ENCODE measurements at places on chromosomes 3 and 15.

GRCh38 chr3:119380697-119381096 is 82.7 kb downstream of the TMEM39A start:
- DNase-seq = no peak

- DNase-seq = no peak
These were observed 368.3 kb upstream of the DCBLD2 start for GRCh38 chr3:99269606-99270351.

GRCh38 chr3:133209871-133210550 is 171.8 kb downstream of the TMEM108 start:
- no peak for DNase-seq

GRCh38 chr3:143977341-143978262 is 6.0 kb downstream of the DIPK2A start:
- DNase-seq = no peak

- no peak for DNase-seq
These were observed 4.1 kb downstream of the ARID3B start for GRCh38 chr15:74545086-74545485.

DNA sequence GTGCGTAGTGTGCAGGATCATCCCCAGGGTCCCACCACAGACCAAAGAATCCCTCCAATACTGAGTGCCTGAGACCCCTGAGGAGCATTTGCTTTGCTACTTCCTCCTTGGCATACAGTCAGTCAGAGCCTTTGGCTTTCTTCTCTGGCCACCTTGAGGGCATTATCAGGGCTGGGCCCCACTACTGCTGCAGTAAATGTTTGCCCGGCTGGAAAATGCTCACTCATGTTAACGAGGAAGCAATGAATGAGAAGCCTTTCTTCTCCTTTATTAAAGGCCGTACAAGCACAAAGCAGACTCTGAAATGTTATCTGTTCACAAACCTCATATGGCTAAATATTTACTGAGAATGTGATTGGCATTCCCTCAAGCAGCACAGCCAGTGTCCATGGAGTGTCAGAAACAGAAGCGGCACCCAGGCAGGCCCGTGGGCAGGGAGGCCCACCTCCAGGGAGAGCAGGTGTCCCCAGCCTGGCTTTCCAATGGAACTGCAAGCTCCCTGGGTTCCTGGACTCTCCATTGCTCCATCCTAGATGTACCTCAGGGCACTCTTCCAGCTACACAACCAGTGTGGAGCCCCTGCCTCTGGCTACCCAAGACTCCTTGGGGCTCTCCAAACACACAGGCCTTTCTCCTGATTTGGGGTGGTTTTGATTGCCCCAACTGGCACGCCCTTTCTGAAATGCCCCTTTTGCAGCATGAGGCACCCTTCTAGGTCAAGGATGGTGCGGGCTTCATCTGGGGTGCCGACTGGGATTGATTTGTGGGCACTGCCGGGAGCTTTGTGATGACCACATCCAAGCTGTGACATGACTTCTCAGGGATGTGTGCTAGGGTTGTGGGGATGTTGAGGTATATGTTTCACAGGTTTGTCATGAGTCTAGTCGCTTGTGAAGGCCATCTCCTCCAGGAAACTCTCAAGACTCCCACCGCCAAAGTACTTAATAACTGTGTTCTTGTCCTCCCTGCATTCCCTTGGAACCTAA is 195.6 kb downstream of the FAM43A start:
- no peak for DNase-seq

DNA sequence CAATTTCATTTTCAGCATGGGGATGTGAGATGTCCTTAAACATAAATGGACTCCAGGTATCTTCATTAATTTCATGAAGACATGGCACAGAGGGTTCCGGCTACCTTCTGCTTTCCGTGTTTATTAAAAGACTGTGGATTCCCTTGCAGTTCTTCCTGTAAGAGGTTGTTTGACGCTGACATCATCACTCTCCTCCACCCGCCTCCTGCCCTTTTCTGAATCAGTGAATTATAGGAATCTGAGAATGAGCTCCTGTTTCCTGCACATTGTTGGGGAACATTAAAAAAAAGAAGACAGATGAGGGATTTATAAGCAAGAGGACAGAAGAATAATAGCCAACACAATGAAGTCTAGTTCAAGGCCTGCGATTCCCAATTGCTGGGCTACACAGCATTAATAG is 191.3 kb downstream of the LPP start:
- no peak for DNase-seq

DNA sequence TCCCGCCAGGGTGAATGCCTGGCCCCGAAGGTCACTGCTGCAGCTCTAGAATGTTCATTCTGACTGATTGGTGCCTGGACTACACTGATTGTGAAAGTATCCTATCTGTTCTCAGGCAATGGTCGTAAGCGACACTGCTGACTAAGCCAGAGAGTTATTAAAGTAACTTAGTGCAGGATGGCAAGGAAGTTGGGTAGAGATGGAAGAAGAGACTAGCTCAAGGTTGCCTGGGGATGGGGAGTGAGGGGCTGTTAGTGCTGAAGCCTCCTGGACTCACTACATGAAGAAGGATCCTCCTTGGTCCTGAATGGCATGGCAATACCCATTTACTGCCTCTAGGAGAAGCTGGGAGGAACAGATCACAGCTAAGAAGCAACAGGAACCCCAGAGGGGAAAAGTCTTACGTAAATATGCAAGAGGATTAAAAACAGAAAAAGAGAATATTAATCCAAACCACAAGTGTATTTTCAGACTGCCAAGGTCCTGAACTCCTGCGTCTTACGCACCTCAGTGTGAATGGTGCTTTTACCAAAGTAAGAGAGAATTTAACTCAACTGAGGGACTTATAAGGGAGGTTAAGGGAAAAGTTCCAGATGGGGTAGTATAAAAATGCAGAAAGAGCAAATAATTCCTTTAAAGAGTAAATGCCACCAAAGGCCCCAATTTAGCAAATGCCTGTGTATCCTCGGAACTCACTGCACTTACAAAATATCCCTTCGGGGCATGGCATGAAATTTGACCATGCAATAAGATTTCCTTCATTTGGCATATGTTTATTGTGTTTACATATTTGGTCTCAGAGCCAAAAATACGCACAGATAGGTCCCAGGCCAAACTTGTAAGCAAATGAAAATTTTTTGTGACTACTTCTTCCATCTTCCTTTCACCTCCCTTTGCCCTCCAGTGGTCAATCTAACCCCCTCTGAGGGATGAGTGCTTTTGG is 64.0 kb upstream of the DGKG start:
- DNase-seq = peak; percentile 32

- no peak for DNase-seq
These were observed 256.1 kb upstream of the PROK2 start for GRCh38 chr3:72041076-72041475.

DNA sequence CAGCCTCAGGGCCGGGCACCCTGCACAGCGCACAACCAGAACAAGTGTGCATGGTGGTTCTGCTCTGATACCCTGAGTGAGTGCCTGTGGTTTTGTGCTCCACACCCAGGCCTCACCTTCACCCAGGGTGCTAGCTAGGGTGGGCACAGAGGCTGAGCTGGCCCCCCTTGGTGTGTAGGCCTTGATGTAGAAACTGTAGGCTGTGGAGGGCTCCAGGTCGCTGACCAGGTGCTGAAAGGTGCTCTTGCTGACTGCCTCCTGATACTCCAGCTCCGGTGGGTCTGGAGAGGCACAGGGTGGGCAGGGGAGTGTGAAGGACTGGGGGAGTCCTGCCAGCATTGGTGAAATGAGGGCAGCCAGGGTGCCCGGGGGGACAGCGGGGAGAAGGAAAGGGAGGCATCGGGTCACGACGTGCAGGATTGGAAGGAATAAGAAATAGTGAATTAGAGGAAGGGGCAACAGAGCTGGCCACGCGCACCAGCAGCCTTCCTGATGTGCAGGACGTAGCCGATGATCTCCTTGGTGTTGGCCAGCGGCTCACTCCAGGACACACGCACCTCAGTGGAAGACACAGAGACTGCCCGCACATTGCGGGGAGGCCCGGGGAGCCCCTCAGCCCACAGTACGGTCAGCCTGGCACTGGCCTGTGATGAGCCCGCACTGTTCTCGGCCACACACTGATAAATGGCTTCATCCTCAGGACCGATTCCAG is 26.6 kb downstream of the RNU5B-1 start:
- DNase-seq = no peak

- DNase-seq = no peak
These were observed 235.6 kb upstream of the TGFBR2 start for GRCh38 chr3:30370681-30371271.

DNA sequence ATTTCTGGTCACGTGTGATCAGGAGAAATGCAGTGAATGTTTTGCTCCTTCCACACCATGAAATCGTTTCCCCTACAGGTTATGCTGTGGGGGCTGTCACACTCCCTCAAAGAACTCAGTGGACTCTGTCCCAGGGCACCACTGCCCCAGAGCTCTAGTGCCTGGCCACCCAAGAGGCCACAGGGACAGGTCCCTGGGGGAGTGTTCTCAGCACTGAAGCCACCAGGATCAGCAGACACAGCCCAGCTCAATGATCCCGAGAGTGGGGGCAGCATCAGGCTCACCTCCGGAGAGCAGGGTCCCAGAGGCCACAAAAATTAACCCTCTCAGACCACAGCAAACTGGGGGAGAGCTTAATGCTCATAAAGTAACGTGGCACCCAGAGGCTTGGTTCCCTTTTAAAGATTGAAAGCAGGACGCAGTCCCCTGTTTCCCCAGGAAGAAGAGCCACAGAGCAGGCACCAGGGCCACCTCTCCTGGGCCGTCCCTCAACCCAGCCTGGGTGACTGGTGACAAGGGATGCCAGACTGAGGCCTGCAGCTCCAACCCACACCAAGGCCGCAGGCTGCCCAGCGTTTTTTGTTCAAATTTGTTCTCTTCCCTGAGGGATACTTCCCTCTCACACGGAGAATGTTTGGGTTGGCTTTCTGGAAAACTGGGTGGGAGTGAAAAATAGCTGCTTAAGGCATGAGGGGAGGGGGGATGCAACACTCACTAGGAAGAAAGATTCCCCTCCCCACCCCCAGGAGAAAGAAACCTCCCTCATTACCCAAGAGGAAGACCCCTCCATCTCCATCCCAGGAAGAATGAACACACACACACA is 123.3 kb upstream of the IGF1R start:
- DNase-seq = no peak

DNA sequence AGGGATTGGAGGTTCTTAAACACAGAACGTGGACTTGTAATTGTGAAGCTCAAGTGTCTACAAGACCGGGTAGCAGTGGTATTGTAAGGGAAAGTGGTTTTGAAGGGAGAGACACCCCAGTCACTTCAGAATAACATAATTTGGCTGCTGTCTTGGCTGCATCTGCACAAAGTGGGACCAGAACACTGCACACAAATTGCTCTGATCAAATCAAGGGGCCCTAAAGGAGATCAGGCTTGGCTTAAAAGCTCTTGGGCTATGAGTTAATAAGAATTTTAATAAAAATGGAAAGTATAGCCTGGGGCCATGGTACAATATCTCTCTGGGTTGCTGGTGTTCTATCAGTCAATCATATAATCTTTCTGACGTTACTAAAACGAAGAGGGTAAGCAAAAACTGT is 356.1 kb upstream of the ICE2 start:
- DNase-seq = no peak

- no peak for DNase-seq
These were observed 136.5 kb downstream of the ZNF621 start for GRCh38 chr3:40661284-40661683.

DNA sequence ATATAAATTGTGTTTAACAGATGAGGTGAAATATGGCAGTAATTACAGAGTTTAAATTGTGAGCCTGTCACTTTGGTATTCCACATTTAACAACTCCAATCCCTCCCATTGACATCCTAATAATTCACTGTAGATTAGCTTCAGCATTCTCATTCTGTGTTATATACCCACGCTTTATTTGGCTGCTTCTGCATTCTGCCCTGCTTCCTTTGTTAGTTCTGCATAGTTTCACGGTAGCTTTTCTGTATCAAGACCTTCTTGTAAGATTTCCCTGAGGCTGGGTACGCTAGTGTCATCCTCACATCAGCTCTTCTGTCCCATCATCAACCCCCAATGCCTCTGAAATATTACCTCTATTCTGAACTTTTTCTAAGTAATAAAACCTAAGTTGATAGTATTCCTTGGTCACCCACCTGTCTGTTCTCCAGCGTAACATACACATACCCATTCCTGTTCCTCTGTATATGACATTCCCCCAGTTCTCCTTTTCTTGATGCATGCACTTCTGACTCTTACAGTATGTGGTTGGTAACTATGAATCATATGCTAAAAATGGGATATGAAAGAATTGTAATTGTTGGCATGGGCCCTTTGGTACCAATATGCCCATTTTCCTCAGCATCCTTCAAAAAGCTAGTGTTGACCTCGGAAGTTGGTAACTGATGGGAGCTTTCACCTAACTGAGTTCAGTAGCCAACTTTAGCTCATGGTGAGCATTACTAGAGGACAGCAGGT is 171.2 kb downstream of the KLHL25 start:
- no peak for DNase-seq

- no peak for DNase-seq
These were observed 148.6 kb downstream of the SHQ1 start for GRCh38 chr3:72699631-72700030.

DNA sequence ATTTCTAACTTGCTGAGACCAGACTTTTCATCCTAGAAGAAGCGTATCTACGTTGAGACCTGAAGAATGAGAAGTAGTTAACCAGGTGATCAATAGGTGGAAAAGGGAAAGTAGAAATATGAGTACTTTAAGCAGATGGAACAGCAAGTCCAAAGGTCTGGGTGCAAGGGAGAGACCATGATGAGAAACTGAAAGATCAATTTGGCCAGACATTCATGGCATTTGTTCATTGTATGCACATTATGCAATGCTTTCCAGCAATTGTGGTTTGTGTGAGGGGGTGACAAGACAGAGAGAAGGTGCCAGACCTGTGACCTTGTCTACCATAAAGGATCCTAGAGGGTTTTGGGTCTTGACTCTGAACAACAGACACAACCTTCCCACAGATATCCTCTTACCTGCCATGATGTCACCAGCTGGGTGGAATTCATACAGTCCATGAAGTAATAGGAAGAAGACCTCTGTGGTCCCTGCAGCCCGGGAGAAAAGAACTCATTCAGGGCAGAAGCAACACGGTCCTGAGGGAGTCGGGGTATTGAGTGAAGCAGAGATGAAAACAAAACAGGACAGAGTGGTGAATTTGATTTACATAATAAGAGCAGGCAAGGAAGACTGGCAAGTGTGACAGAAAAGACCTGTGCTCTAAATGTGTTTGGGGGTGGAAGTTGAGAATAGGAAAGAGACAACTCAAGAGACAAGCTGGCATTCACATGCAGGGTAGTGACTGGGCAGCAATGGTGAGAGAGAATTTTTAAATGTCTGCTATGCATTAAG is 63.4 kb upstream of the PSMD6 start:
- no peak for DNase-seq

DNA sequence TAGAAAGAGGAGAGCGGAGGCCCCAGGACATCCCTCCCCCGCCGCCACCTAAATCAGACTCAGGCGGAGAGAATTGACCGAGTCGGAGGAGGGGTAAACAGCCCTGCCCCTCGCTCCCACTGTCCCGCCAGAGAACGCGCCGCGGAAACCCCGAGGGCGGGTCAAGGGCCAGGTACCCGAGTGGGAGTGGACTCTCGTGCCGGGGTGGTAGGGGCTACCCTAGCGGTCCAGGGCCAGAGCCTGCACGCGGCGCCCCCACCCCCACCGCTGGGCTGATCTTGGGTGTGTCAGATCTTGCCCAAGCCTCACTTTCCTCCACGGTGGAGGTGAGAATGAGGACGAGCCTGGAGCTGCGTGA is 19.0 kb downstream of the SPATA12 start:
- no peak for DNase-seq

- no peak for DNase-seq
These were observed 15.6 kb downstream of the SMAD3 start for GRCh38 chr15:67080900-67081431.

Measured in T1000 (cell line).